ENCODE measurements at places on chromosomes 3 and 15. TPM values are rescaled to one million over a fixed set of nuclear protein-coding genes. Genes with fewer than 3 reads are reported as not detected.

The IL17RD gene
- not detected for polyA plus RNA-seq

The TGM5 gene
- polyA plus RNA-seq, result not detected

The CPNE9 gene
- polyA plus RNA-seq, result not detected

The PPM1L gene
- 1.5 TPM for polyA plus RNA-seq

The MYL3 gene
- not detected for polyA plus RNA-seq

The SI gene
- polyA plus RNA-seq, result not detected

The C2CD4A gene
- polyA plus RNA-seq, result 0.28 TPM

The PLCH1 gene
- not detected for polyA plus RNA-seq

The CFAP91 gene
- polyA plus RNA-seq, result not detected

The GOLGA6L7 gene
- not detected for polyA plus RNA-seq

The TMCO5A gene
- not detected for polyA plus RNA-seq

The GUCA1C gene
- not detected for polyA plus RNA-seq

The CYP1A1 gene
- polyA plus RNA-seq, result not detected

The QRICH1 gene
- polyA plus RNA-seq, result 26.8 TPM

The TM4SF18 gene
- polyA plus RNA-seq, result not detected

The GOLGA8S gene
- not detected for polyA plus RNA-seq

The CCR8 gene
- 53.5 TPM for polyA plus RNA-seq

The CASR gene
- polyA plus RNA-seq, result 0.16 TPM

The COL6A6 gene
- polyA plus RNA-seq, result not detected

The GOLGA8Q gene
- polyA plus RNA-seq, result not detected

The GP9 gene
- not detected for polyA plus RNA-seq

The MLF1 gene
- polyA plus RNA-seq, result 8.3 TPM

The KLHL6 gene
- polyA plus RNA-seq, result 18.2 TPM

The TP53BP1 gene
- 7.9 TPM for polyA plus RNA-seq

The CPB1 gene
- polyA plus RNA-seq, result not detected

The ZNF774 gene
- not detected for polyA plus RNA-seq

The FOXB1 gene
- polyA plus RNA-seq, result 1.2 TPM

The ATXN7 gene
- 28.7 TPM for polyA plus RNA-seq

The LRRC31 gene
- not detected for polyA plus RNA-seq

The RHOV gene
- polyA plus RNA-seq, result not detected

The DAPK2 gene
- not detected for polyA plus RNA-seq
